Activated CD4-positive, alpha-beta T cell treated with anti-CD3 and anti-CD28 coated beads for 36 hours (primary cell): ENCODE measurements at places on chromosomes 3 and 15. TPM values are rescaled to one million over a fixed set of nuclear protein-coding genes. Genes with fewer than 3 reads are reported as not detected.

DNA sequence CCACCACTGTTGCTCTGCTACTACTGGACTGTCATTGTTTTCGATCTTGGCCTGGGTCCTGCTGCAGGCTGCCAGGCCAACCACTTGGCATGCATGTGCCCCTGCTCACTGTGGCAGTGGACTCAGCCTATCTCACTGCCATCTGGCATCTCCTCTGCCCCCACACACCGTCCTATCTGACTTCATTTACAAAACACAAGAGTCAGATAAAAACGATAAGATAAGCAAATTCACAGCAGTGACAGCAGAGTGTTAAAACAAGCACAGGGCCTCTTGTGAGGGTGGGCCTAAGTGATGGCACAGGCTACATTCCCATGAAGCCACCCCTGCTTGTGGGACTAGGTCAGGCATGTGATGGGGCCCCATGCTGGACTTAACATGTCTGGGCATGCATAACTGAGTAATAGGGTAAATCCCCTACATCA is 68.1 kb downstream of the CRYGS start:
- H3K27me3 ChIP-seq = no peaks in the 10 kb centered on the region
- DNase-seq = no peak

Gene C3orf20
- total RNA-seq = not detected

DNA sequence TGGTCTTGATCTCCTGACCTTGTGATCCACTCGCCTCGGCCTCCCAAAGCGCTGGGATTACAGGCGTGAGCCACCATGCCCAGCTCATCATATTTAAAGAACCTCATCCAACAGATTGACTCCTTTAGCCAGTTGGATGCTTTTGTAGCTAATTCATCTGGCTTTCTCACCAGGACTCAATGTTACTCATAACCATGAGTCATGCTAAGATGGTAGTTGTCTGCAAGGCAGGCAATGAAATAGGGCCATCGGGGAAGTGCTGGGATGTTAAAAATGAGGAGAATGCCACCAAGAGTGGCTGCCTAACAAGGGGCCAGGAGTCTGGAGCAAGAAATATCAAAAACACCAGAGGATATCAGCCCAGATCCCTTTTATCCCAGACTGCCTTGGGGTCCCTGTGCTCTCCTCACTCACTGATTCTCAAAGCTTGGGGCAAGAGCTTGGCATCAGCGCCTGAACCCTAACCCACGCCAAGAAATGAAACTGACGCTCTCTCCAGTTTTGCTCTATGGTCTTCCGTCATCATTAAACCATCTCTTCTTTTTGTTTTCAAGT is 7.4 kb upstream of the PCOLCE2 start:
- H3K36me3 ChIP-seq = no peaks in the 10 kb centered on the region
- no peak overlapping the region for H3K4me3 ChIP-seq
- no peak overlapping the region for H3K27ac ChIP-seq
- H3K27me3 ChIP-seq = peaks cover 18% of the 10 kb centered on the region
- no peak for DNase-seq

Gene RFTN1
- 113 TPM for total RNA-seq

Gene NRG4
- total RNA-seq = not detected

Gene SI
- total RNA-seq = not detected

Gene EIF4E3
- 29.7 TPM for total RNA-seq

DNA sequence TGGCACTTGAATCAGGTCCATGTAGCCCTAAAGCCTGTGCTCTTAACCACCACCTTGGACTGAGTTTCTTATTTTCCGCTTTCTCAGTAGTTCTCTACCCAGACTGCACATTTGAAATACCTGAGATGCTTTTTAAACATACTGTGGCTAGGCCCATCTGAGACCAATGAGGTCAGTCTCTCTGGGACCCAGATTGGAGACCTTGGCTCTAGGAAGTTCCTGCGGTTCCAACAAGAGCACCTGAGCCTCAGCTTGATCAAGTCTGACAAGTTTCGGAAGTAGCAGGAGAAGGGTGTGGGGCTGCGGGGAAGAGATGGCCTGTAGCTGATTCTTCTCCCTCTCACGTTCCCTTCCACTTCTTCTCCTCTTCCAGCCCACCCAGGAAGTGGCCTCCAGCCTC is 11.5 kb upstream of the TSEN2 start:
- peaks cover 36% of the 10 kb centered on the region for H3K4me1 ChIP-seq
- no peak for DNase-seq
- no peak overlapping the region for H3K27ac ChIP-seq
- no peaks in the 10 kb centered on the region for H3K36me3 ChIP-seq

DNA sequence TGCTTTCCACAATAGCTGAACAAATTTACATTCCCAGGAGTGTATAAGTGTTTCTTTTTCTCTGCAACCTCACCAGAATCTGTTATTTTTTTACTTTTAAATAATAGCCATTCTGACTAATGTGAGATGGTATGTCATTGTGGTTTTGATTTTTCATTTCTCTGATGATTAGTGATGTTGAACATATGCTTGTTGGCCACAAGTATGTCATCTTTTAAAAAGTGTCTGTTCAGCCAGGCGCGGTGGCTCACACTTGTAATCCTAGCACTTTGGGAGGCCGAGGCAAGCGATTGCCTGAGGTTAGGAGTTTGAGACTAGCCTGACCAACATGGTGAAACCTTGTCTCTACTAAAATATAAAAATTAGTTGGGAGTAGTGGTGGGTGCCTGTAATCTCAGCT is 619.3 kb downstream of the SI start:
- DNase-seq = no peak
- H3K27ac ChIP-seq = no peak overlapping the region
- no peaks in the 10 kb centered on the region for H3K4me1 ChIP-seq
- H3K36me3 ChIP-seq = no peaks in the 10 kb centered on the region
- H3K4me3 ChIP-seq = no peak overlapping the region

Gene SIDT1
- total RNA-seq = 19.7 TPM

Gene LNP1
- 1.7 TPM for total RNA-seq

Gene PLCH1
- total RNA-seq = 0.16 TPM

Gene PIERCE2
- total RNA-seq = 0.81 TPM

DNA sequence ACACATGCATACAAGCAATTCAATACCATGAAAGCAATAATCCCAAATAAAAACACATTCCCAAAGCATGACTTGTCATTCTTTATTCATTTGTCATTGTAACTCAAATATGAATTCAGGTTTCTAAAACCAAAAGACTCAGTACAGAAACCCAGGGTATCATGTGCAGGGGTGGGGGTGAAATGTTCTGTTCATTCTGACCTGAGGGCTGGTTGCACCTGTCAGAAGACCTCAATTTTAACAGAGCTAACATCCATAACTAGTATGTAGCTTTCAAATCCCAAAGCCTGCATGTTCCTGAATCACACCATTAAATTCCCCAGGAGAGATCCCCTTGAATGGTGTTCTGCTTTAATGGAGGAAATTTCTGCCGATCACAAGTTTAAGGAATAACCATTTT is 738.7 kb downstream of the MCTP2 start:
- no peak for DNase-seq
- peaks cover under 1% of the 10 kb centered on the region for H3K27me3 ChIP-seq
- H3K4me1 ChIP-seq = no peaks in the 10 kb centered on the region
- no peaks in the 10 kb centered on the region for H3K36me3 ChIP-seq

DNA sequence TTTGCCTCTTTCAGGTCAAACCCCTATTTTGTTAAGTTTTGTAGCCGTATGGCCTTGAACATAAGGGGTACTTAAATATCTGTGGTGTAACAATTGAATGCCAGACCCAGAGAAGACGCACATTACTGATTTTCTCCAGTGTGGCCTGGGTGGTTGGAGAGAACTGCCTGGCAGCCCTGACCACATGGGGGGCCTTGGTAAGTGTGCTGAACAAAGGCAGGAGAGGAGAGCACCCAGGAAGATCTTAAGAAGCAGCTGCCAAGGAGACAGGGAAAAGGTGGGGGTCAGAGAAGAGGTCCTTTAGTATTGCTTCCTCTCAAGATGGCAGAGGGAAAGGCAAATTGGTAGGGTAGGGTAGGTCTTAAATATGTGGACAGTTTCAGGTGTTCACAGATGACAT is 35.7 kb downstream of the TRANK1 start:
- H3K4me3 ChIP-seq = peak overlapping the region; percentile 86
- no peaks in the 10 kb centered on the region for H3K27me3 ChIP-seq
- peaks cover 3% of the 10 kb centered on the region for H3K36me3 ChIP-seq
- peak overlapping the region; percentile 87 for H3K27ac ChIP-seq
- DNase-seq = no peak

DNA sequence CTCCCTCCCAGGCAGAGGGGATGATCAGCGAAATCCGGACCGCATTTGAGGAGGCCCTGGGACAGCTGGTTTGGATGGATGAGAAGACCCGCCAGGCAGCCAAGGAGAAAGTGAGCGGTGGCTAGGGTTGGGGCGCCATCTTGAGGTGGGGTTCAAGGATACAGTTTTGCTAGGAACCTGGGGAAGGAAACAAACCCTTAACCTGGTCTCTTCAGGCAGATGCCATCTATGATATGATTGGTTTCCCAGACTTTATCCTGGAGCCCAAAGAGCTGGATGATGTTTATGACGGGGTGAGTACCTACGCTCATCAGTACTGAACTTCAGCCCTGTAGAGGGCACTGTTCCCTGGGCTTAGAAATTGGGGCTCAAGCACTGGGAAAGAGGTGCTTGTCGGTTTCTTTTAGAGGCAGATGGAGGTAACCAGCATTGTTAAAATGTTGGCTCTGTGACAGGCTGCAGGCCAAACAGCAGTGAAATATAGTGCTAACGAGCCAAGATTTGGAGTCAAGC is 9.6 kb upstream of the PSMD2 start:
- no peaks in the 10 kb centered on the region for H3K36me3 ChIP-seq
- no peak overlapping the region for H3K27ac ChIP-seq
- H3K27me3 ChIP-seq = peaks cover 9% of the 10 kb centered on the region
- H3K4me3 ChIP-seq = no peak overlapping the region
- peak; percentile 85 for DNase-seq

DNA sequence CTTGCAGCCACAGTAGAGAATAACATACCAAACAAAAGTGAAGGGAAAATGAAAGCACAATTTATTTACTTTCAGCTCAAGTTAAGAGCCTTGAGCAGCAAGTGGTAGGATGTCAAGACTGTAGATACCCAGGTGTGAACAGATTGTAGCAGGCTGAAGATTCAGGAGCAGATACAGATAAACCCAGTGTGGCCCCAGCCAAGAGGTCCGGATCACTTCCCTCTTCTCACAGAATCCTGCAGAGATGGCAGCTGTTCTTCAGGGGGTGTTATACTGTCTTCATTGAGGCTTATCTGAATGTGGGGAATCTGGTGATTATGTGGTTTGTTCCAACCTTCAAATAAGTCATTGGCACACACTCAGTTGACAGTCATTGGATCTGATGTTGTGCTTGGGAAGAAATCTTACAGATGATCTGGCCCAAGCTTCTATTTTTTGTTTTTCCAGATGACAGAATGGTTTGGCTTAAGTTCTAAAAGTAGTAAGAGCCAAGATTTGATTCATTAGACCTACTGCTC is 2.2 kb downstream of the STARD9 start:
- peaks cover 21% of the 10 kb centered on the region for H3K27me3 ChIP-seq
- no peaks in the 10 kb centered on the region for H3K36me3 ChIP-seq
- no peak for DNase-seq
- H3K4me3 ChIP-seq = no peak overlapping the region

DNA sequence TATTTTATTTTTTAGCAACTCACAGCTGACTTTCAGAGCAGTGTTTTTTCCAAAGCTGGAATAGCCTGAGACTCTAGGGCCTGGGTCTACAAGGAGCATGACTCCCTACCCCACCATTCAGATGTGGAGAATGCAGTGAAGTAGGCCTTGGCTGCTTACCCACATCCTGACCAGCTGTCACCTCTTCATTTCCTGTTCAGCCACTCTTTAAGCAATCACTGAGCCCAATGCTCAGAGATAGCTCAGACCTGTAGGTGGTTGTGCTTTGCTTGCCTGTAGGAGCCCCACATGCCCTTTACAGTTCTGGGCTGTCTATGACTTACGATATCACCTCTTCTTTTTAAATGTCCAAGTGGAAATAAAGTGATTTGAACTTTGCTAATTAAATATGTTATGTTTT is 148.1 kb downstream of the NEK11 start:
- peaks cover 7% of the 10 kb centered on the region for H3K4me1 ChIP-seq
- no peak overlapping the region for H3K4me3 ChIP-seq
- DNase-seq = peak; percentile 22
- no peaks in the 10 kb centered on the region for H3K27me3 ChIP-seq
- no peaks in the 10 kb centered on the region for H3K36me3 ChIP-seq

- H3K4me3 ChIP-seq = no peak overlapping the region
- no peak for DNase-seq
- H3K36me3 ChIP-seq = no peaks in the 10 kb centered on the region
Observed at GRCh38 chr15:88736204-88736603, 67.0 kb upstream of the ACAN start.

Gene CCR9
- total RNA-seq = not detected

DNA sequence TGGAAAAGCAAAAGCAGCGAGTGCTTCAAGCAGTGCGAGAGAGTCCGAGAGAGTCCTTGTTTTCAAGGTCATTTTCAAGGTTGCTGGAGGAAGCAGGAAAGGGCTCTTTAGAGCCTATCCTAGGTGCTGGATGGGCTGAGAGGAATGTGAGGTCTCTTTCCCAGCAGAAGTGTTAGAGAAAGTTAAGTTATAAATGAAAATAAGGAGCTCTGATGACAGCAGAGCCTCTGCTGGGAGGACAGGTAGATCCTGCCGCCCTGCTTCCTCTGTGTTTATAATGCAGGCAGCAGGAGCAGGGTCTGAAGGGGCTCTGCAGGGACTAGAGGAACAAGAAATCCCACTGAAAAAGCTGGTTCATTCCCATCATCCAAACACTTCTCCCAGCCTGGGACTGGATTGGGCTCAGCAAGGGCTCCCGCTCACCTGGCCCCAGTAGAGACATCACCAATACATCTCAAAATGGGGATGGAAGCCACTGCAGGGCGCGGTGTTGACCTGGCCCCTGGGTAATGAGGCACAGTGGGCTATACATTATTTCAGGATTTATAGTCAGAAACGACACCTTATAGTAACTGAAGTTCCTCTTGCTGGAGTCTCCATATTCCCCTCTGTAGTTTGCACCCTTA is 41.5 kb upstream of the RAB6B start:
- no peak for DNase-seq
- peaks cover 2% of the 10 kb centered on the region for H3K27me3 ChIP-seq
- H3K4me1 ChIP-seq = no peaks in the 10 kb centered on the region
- no peak overlapping the region for H3K27ac ChIP-seq

Gene NDUFAF3
- 108 TPM for total RNA-seq

DNA sequence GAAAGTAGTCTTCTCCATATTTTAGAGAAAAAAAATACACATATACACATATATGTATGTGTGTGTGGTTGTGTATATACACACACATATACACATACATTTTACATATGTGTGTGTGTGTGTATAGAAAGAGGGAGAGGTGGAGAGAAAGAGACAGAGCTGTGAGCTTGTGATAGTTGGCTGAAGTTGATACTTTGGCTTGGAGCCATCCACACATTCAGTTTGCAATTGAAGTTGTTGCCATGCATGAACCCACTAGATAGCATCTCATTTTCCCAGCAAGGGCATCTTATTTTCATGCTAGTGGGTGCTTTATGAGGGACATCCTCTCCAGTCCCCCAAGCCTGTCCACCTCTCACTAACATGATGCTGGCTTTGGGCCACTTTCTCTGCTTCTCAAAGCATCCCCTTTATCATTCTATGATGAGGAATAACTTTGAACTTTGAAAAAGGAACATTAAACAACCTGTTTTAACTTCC is 228.6 kb downstream of the ZNF621 start:
- H3K27ac ChIP-seq = no peak overlapping the region
- H3K27me3 ChIP-seq = peaks cover 15% of the 10 kb centered on the region
- H3K36me3 ChIP-seq = no peaks in the 10 kb centered on the region
- H3K4me1 ChIP-seq = peaks cover 4% of the 10 kb centered on the region

Gene APBA2
- total RNA-seq = 12.8 TPM

Gene SLC35G2
- 2.0 TPM for total RNA-seq

Gene REC114
- total RNA-seq = not detected

Gene LEKR1
- 0.53 TPM for total RNA-seq

Gene ETFA
- total RNA-seq = 100 TPM
